ENCODE measurements at places on chromosomes 16 and 17.

- peak; percentile 39 for DNase-seq
These were observed 49.3 kb downstream of the AKAP10 start for GRCh38 chr17:19928299-19928698.

GRCh38 chr16:79721270-79721669, 120.7 kb upstream of the MAF start:
- DNase-seq: no peak

GRCh38 chr17:18928628-18929125, 23.3 kb upstream of the SLC5A10 start:
- DNase-seq: no peak

GRCh38 chr17:44417553-44417952, 28.1 kb upstream of the ITGA2B start:
- DNase-seq: peak; percentile 89

DNA sequence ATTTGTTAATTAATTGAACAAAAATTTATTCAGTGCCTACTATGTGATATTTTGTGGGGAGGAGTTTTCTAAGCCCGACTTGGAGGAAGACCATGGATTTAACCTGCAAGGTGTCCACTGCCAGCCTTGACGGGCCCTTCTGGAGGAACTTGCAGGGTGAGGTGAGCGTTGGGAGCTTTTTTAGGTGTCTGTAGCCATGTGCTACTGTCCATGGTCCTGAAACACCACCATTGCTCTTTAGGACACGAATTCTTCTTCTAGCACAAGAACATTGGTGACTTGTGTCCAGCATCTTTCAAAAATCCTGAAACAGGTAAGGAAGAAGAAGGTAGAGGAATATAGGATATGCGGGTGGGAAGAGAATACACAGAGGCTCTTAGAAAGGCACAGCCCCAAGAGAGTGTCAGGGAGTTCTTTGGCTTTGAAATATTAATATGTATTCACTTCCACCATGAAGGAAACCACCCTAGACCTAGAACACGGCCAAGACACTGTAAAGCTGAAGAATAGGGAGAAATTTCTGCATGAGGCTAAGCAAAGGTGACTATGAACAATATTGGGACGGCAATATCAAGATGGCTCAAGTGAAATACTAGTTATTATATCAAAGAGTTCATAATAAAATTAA, 27.9 kb upstream of the OR4D1 start:
- DNase-seq: peak; percentile 45

DNA sequence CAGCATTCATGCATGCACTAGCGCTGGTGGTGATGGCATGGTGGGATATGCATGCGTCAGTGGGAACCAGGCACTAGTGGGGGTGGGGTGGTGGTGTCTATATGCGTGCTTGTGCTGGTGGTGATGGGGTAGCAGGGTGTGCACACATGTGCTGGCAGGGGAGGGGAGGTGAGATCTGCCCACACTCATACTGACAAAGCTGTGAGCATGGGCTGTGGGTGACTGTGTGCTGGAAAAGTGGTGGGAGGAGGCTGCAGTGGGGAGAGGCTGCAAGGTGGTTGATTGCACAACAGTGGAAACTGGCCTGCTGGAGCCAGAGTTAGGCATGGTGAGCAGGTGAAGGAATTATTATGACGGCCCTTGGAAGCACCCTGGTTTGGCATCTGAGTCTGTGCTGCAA, 31.3 kb upstream of the TEKT1 start:
- DNase-seq: peak; percentile 70

- no peak for DNase-seq
These were observed 943 bp upstream of the PIP4K2B start for GRCh38 chr17:38800237-38800760.

GRCh38 chr17:55601874-55602364, 90.7 kb upstream of the SMIM36 start:
- DNase-seq: peak; percentile 26

GRCh38 chr16:24289166-24289700, 33.1 kb downstream of the CACNG3 start:
- DNase-seq: no peak

GRCh38 chr16:76654088-76654820, 377.1 kb downstream of the CNTNAP4 start:
- DNase-seq: no peak

DNA sequence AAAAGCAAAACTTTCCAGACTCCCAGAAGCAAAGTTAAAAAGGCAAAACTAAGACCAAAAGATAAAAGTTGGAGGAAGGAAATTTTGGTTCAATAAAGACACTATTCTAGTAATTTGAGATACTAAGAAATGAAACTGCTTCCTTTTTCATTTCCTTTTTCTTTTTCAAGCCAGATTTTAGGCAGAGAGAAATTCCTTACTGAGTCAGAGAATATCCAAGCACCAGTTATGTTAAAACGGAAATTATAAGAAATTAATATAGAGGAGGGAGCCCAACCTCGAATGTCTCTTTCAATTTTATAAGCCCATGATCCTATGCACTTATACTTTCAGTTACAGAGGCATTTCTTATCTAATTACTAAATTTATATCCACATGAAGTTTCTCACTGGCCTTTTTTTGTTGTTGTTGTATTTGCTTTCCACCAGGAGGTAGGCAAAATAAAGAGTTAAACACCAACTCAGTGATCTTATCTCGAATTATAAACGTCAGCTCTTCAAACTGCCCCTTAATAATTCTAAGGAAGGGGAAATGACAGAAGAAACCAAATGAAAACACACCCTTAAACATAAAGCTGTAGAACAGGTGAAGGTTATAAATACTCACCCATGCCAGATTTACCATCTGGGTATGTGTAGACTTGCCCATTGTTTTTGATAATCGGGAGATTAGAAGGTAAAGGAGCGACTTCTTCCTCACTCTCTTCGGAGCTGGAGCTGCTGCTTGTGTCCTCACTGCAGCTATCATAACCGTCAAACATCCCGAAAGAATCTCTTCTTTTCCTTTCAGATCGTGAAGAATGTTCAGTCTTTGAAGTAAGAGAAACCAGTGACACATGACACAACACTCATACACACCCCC, 35.2 kb downstream of the MBTD1 start:
- DNase-seq: no peak

GRCh38 chr16:23765933-23766332, 11.1 kb downstream of the CHP2 start:
- no peak for DNase-seq

DNA sequence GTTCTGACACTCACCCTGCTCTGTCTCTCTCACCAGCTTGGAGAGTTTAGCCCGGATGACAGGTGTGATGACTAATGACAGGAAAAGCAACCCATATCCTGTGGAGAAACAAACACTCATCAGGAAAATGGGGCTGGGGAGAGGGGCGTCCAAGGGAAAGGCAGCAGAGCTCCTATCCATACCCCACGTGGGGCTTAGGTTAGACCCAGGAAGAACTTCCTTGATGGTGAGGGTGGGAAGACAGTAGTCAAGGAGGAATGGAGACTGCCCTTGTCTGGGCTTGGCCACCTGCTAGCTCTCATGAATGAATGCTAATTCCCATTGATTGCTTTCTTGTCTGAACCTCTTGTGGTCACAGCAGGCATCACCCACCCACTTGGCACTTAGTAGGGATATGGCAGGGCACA, 3.8 kb downstream of the SLC46A1 start:
- DNase-seq: no peak

GRCh38 chr16:15032547-15033308, 23.1 kb downstream of the NTAN1 start:
- no peak for DNase-seq

- DNase-seq: no peak
These were observed 75.0 kb downstream of the GPRC5B start for GRCh38 chr16:19809693-19810092.

- peak; percentile 95 for DNase-seq
These were observed 1.5 kb upstream of the RNF112 start for GRCh38 chr17:19409509-19409908.

DNA sequence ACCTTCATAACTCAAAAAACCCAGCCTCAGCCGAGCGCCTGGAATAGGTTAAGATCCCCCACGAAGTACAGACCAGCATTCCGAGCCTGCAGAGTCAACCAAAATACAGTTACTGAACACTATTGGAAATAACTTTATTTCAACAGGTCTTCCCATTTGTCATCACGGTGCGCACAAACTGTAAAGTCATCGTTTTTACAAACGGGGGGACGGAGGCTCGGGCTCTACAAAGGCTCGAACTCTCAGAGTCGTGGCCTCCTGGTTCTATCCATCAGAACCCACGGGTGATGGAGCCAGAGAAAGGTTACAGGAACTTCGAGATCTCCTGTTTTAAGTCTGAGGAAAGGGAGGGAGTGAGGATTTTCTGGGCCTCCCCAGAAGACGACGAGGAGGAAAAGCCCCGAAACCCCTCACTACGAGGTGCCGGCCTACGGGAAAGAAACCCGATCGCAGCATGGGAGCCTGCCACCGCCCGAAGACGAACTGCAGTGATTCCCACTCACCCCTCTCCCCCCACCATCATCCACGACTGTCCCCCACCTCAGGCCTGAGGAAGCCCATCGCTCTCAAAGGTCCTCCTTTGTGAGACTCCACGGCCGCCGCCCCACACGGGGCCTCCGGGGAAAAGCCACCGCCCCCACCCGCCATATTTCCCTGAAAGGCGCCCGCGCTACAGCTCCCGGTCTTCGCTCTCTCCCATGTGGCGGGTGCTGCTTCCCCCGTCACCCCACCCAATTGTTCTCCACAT, 917 bp downstream of the YWHAE start:
- peak; percentile 12 for DNase-seq

GRCh38 chr16:81450783-81451491, 6.3 kb downstream of the CMIP start:
- no peak for DNase-seq

DNA sequence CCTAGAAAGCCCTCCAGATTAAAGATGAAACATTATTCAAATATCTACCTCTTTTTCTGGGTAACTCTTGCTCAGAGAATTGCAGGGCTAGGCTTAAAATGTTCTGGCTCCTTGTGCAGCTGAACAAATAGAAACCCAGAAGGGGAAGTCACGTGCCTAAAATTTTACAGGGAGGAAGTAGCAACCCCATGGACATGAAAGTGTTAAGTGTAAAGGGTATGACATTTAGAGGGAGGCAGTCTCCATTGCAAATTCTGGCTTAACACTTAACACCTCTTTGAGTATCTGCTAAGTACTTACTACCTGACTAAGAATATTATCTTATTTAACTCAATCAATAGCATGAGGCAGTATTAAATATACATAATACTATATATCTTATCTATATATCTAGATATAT, 376.1 kb upstream of the ERCC4 start:
- no peak for DNase-seq

DNA sequence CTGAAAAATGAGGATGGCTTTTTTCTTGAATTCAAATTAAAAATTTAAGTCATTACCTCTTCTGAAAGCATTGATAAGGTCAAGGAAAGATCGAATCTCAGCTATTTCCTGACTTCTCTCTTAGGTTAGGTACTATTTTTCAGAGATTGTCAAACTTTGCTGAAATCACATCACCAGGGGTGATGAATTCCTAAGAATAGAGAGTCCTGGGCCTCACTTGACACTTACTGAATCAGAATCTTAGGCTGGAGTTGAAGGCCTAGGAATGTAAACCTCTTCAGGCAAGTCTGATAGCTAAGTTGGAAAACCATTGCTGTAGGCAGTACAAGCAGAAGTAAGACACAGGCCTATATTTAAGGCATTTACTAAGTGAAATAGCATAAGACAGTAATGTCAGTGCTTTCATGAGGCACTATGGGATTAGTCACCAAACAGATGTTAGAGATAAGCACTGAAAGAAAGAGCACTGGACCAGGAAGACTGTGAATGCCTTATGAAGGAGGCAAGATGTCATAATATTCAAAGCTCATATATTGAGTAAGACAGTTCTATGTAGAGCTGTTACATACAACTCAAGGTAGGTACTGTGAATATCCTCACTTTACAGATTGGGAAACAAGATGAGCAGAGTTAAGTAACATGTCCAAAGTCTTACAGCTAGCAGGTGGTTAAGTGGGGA, 21.5 kb downstream of the DCAF7 start:
- peak; percentile 36 for DNase-seq

- DNase-seq: no peak
These were observed 8.3 kb downstream of the ITGAD start for GRCh38 chr16:31401436-31401835.

GRCh38 chr17:63931981-63932561, at the start of gene CD79B:
TSS of gene CD79B (minus strand) at chr17:63932331. CDS start at chr17:63932261, 70 bp downstream.
- no peak for DNase-seq

GRCh38 chr17:42560246-42560645, 1.7 kb upstream of the COASY start:
- DNase-seq: no peak

GRCh38 chr16:84628226-84628731, 10.4 kb upstream of the COTL1 start:
- DNase-seq: no peak

DNA sequence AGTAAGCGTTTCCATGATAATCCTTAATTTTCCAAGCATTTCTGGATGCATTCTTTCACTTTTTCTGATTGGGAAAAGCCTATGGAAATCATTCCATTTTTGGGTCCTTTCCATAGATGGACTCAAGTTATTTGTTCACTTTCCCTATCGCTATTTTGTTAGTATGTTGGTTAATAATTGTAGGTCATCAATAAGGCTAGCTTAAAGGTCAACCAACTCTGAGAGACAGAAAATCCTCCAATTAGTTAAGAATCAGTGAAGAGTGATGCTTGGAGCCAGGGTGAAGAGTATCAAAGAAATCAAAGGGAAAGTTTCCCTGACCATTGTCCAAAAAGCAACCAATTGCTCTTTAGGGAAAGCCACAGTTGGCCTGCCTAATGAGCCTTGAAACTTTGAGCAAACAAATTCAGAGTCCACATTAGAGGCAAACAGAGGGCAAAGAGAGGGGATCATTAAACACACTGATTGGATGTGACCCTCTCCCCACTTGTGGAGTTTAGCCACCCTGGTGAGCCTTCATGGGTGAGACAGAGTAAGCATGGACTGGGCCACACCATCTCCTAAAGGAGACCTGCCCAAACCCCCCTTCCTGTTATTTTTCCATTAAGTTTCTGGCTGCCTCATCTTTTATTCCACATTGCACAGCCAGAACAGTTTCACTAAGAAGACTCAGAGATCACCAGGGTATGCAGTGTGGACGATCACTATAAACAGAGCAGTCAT, 133.4 kb upstream of the DYNLRB2 start:
- DNase-seq: no peak

- DNase-seq: no peak
These were observed 47.0 kb upstream of the MARCHF10 start for GRCh38 chr17:62855156-62855555.

DNA sequence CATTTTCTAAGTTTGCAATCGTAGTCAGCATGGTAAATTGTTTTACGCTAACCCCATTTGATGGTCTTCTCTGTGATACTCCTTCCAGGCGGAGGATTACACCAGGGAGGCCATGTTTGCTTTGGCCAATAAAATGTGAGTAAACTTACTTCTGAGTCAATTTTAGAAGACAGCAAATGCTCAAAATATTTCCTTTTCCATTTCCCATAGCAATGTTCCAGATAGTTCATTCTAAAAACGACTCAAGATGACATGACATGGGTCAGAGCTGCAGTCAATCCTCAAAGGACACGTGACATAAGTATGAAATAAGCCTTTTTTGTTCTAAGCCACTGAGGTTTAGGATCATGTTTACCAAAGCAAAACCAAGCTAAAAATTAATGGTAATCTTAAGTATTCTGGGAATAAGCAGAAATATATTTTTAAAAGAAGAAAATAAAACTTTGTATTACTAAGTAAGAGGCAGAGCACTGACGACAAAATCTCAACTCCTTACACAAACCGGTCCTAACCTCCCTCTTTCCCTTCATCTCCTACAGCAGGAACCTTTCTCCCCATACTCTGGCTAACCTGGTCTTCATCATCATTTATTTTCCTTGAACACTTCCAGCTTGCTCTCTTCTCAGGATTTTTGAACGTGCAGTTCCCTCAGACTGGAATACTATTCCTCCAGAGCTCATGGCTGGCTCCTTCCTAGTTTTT, 266.2 kb downstream of the CEP112 start:
- DNase-seq: no peak
